ENCODE measurements at places on chromosomes 1 and 21.

GRCh38 chr1:92956254-92957029 lies 4.8 kb downstream of the DIPK1A start:
- DNase-seq, result no peak

DNA sequence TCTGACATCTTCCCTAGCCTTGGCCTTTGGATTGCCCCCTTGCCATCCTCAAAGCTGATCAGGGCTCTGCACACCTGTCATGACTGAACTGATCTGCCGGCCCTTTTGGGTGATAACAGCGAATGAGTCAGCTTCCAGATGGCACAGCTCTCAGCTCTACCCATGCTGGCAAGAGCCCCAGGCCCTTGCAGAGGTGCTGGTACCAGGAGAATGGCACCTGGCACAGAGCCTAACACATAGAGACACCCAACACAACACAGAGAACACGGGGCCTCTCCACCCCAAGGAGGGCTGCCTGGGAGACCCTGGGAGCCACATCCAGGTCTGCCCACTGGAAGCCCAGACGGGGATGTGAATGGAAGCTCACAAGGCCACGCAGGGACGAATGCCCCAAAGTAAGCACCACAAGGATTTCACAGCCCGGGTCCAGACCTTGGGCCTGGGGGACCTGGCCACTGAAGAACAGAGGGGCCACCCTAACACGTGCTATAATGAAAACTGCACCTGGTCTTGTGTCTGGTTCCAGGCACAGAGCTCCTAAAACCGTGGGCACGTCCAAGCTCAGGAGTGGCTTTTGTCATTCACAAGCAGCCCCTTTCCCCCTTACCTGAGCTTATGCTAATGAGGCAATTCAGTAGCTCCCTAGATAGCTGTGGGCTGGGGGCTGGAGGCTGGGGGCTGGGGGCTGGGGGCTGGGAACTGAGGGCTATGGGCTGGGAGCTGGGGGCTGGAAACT lies 160.5 kb downstream of the NPHP4 start:
- DNase-seq, result no peak

GRCh38 chr1:14571810-14572767 lies 26.4 kb upstream of the KAZN start:
- DNase-seq, result peak; percentile 17

DNA sequence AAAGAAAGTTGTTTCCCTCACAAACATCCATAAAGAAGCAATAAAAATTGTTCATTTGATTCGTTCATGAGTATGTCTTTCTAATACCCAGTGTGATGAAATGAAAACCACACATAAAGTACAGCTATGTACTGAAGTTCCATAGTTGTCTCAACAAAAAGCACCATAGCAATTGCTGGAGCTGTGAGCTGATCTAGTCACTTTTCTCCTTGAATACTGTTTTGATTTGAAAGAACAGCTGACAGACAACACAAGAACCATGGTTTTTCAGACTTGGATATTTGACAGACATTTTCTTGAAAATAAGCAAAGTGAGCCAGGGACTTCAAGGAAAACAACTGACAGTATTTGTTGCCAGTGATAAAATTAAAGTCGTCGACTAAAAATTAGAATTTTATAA lies 237.1 kb upstream of the PLD5 start:
- no peak for DNase-seq

DNA sequence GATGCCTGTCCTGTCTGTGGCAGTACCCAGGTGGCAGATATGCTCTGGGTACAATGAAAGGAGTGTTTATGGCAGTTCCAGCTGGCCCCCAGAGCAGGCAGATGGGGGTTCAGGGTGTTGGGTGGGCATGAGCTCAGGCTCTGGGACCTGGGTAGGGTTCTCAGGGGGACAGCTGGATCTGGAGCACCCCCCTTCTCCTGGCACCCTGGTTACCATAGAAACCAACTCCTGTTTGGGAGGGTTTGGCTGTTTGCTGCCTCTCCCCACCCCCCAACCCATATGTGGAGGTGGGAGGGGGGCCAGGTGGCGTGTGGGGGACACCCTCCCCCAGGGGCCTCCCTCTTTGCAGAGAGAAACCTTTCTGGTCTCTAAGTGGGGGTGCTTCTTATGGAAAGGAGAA lies 7.1 kb downstream of the FOXO6 start:
- DNase-seq, result no peak

- DNase-seq, result no peak
Measured at GRCh38 chr1:154584267-154584994, 16.9 kb downstream of the CHRNB2 start.

DNA sequence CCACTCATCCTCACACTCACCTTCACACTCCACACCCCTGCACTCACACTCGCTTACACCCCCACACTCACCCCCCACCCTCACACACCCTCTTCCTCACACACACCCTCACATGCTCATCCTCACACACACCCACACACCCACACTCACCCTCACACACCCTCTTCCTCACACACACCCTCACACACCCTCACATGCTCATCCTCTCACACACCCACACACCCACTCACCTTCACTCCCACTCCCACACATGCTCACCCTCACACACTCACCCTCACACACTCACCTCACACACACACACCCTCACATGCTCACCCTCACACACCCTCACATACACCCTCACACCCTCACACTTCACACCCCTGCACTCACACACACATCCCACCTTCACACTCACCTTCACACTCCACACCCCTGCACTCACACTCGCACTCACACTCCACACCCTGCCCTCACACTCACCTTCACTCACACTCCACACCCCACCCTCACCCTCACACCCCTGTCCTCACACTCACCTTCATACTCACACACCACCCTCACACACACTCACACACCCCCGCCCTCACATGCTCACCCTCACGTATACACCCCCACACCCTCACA lies 42.6 kb upstream of the EDN2 start:
- DNase-seq, result no peak

Data from NCI-H1930 (cell line).